ELF-1 (cell line): ENCODE measurements at places on chromosomes 1 and 21.
A peak's percentile ranks its signal among the peaks of the same experiment; 100 is the strongest.

DNA sequence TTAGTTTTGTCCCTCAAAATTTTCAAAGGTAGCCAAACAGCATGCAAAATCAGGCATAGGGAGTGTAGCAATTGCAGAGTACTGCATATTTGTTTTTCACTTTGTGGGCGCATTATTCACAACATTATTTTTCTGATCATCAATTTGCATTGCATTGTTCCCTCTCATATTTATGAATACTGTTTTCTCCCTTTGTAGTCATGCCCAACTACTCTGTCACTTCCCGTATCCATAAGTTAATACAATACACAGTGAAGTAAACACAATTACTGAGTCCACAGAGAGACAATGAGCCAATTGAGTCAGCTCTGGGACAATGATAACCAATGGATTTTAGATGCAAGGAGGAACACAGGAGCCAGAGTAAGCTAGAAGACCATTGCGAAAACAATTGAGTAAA lies 944.0 kb upstream of the ADGRL4 start:
- DNase-seq: no peak

- DNase-seq: no peak
These were observed 147.1 kb downstream of the KIF26B start for GRCh38 chr1:245301921-245302320.

DNA sequence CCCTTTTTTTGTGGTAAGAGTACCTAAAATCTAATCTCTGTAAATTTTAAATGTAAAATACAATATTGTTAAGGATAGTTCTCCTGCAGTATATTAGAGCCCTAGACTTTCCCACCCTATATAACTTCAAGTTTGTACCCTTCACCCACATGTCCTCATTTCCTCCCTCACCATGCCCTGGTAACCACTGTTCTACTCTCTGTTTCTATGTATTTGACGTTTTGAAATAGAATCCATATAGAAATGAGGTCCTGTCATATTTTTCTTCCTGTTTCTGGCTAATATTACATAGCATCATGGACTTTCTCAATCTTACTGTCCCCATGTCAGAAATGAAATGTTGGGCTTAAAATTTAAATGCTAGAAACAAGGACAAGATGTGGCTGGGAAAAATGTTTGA lies 24.8 kb downstream of the GBP7 start:
- no peak for DNase-seq

- peak; percentile 93 for DNase-seq
These were observed 56.7 kb upstream of the PUM1 start for GRCh38 chr1:31122101-31122735.

GRCh38 chr1:101435831-101436511 lies 199.2 kb downstream of the S1PR1 start:
- DNase-seq: no peak

GRCh38 chr1:221805121-221805520 lies 63.2 kb upstream of the DUSP10 start:
- no peak for DNase-seq

GRCh38 chr1:26936823-26937222 lies 15.3 kb downstream of the NUDC start:
- no peak for DNase-seq

- no peak for DNase-seq
These were observed 40.8 kb upstream of the FCER1A start for GRCh38 chr1:159261311-159261710.

- peak; percentile 84 for DNase-seq
These were observed 55.5 kb downstream of the TGFBR3 start for GRCh38 chr1:91830242-91831131.

GRCh38 chr1:147217141-147217540 lies 8.0 kb downstream of the FMO5 start:
- no peak for DNase-seq

DNA sequence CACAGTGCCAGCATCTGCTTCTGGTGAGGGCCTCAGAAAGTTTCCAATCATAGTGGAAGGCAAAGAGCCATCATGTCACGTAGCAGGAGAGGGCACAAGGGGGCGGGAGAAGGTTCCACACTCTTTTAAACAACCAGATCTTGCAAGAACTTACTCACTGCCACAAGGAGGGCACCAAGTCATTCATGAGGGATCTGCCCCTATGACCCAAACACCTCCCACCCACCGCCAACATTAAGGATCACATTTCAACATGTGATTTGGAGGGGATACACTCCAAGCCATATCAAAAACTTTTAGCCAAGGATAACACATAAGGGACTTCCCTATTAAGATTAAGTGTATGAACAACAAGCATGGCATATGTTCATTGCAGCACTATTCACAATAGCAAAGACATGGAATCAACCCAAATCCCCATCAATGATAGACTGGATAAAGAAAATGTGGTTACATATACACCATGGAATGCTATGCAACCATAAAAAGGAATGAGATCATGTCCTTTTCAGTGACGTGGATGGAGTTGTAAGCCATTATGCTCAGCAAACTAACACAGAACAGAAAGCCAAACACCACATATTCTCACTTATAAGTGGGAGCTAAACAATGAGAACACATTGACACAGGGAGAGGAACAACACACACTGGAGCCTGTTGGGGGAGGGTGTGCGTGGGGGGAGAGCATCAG lies 19.9 kb upstream of the SLC35F3 start:
- DNase-seq: no peak

GRCh38 chr1:171191992-171192391 lies 6.9 kb downstream of the FMO2 start:
- DNase-seq: no peak

DNA sequence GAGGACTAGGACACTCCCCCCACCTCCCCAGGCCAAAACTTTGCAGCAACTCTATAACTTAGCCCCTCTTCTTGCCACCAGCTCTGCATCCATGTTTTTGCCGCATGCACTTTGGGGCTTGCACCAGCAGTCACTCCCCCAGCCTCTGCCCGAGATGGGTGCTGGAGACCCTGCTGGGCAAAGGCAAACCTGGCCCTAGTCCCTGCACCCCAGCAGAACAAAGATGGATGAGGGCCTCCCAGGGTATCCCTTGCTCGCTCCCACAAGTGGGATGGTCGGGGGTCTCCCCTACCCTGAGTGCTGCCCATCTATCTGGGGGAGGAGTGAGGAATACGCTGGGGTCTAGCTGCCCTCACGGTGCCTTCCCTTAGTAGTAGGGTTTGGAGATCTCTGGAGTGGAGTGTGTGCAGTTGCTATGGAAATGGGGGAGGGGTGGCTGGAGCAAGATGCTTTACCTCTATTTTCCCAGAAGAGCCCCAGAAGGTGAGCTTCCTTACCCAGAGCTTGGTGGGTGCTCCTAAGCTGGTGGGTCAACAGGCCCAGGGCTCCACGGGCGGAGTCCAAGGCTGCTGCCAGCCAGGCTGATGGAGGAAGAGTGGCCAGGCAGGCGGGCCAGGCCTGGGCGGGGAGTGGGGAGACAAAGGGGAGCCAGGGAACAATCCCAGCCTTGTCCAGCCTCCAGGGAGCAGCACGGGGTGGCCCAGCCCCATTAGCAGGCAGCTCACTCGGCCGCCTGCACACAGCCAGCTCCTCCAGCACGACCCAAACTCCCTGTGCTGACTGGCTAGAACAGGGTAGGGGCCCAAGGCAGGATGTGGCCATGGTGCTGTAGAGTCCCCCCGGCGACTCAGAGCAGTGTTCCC lies at the start of gene PAQR6:
TSS of gene PAQR6 (minus strand) at position 597 of the 863 bp plus-strand sequence. CDS start 1,325 bp downstream, outside the sequence.
- DNase-seq: no peak

- DNase-seq: no peak
These were observed 34.2 kb downstream of the MORN1 start for GRCh38 chr1:2356911-2357845.

DNA sequence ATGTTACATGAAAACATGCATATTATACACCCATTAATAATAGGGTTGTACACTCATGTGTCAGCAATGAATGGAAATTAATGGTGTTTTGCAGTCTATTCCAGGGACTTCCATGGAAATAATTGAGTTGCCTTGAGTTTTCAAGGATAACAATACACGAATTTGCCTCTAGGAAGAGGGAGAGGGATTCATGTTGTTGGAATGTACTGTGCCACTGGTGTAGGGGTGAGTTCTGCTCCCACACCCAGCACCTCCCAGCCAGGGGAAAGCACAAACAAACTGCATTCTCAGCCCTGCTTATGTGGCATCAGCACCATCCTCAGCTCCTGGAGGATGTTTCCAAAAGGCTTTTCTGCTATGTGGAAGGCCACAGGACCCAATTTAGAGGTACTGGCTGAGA lies 57.8 kb downstream of the BCAR3 start:
- DNase-seq: no peak

DNA sequence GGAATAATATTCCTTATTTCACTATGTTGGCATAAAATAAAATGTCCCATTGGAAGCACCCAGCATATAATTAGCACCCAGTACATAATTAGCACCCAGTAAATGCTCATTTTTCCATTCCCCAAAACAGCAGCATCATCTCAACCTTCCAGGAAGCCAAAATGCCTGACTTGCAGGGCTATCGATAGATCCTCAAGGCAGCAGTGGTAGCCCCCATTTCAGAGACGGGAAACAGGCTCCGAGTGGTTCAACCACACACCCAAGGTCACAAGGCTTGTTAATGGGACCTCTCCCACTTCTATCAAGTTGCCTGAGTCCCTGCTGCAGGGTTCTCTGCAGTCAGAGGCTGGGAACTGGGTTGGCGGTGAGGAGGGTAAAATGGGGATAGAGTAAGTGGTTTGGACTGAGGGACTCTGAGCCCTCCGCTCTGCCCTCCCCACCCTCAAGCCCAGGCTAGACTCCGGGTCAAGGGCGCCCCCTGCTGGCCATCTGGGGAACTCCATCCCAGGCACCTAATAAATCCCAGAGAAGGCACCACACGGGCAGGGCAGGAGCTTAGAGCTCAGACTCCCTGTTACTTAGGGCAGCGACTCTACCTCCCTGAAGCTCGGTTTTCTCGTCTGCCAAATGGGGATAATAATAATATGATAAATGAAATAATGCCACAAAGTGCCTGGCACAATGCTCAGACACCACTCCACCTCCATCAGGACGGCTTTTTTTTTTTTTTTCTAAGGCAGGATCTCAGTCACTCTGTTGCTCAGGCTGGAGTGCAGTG lies 21.9 kb upstream of the LAPTM5 start:
- peak; percentile 96 for DNase-seq

GRCh38 chr1:199243423-199244061 lies 604.7 kb downstream of the PTPRC start:
- DNase-seq: peak; percentile 82

DNA sequence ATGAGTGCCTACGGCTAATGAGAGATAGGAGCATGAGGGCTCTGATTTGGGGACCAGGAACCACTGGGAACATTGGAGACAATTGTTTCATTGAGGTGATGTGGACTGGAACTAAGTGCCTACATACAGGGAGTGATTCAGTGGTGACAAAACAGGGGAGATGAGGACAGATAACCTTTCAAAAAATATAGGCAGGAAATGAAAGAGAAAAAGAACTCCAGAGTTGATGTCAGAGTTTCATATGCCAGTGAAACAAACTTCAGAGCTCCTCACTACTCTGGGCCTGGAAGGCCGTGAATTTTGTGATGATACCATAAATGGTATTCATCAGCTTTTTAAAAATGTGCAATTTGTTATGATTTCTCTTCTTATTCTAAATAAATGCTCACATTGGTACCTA lies 39.3 kb downstream of the FASLG start:
- DNase-seq: no peak

DNA sequence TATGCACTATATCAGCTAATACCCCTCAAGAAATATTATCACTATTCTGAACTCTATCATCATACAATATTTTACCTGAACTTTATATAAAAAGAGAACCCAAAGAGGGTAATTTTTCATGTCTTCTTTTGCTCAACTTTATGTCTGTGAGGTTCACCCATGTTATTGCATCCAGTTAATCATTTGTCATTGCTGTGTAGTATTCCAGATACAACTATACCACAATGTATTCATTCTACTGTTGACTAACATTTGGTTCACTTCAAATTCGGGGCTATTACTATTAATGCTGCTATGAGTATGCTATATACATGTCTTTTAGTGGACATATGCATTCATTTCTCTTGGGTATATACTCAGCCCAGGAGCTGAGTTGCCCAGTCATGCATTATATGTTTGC lies 21.0 kb upstream of the DLGAP3 start:
- no peak for DNase-seq

DNA sequence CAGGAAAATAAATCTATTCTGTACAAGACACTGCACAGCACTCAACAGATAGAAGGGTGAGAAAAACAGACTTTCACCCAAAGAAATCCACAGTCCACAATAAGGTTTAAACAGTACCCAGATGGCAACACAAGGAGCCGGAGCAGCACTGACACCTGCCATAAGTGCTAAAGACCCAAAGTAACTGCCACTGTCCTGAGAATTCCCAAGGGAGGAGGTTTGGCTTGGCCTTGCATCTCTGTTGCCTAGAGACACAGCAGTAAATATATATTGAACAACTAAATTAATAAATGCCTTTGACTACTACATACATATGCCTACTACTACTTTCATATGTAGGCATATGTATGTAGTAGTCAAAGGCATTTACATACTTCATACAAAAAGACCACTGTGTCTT lies 68.0 kb downstream of the VAV3 start:
- no peak for DNase-seq

- DNase-seq: no peak
These were observed 11.2 kb downstream of the WRAP73 start for GRCh38 chr1:3638676-3639075.

DNA sequence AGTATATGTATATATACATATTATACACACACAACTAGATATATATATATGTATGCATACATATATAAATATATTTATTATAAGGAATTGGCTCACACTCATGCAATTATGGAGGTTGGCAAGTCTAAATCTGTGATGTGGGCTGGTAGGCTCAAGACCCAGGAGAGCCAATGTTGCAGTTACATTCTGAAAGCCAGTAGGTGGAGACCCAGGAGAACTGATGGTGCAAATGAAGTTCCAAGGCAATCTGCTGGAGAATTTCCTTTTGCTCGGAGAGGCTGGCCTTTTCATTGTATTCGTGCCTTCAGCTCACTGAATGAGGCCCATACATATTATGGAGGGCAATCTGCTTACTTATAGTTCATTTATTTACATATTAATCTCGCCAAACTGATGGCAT lies 9.4 kb downstream of the IVL start:
- peak; percentile 18 for DNase-seq

DNA sequence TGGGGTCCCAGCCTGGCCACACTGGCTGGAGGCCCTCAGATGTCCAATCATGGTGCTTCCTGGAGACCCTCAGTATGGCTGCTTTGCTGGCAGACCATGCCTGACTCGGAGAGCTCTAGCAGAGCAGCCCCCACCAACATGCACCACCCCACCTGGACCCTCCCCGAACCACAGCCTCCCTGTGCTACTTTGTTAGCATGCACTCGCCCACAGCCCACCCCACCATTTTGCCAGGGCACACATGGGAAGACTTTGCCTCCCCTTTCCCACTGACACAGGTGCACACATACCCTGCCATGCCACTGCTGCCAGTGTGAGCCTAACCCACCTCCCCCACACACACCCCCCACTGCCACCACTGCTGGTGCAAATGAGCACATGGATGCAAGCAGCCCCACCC lies 497.5 kb upstream of the PBX1 start:
- DNase-seq: no peak

GRCh38 chr1:61888808-61889207 lies 146.5 kb downstream of the PATJ start:
- no peak for DNase-seq

DNA sequence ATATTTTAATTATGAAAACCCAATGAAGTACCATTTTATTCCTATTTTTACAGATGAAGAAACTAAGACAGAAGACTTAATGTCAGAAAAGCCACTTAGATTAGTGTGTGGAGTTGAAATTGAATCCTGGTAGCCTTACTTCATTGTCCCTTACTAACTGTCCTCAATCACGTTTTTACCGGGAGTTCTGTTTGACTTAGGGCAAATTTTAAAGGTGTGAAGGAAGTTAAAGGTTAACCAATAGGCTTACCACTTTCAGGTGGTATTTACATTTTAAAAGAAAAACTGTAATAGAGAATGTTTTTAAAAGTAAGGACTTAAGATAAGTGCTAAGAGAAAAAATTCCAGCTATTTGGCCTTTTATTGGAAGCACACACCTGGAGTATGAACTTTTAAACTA lies 12.4 kb downstream of the RRP15 start:
- no peak for DNase-seq
